ENCODE measurements at places on chromosomes 2 and 18. TPM values are rescaled to one million over a fixed set of nuclear protein-coding genes. Genes with fewer than 3 reads are reported as not detected.
A peak's percentile ranks its signal among the peaks of the same experiment; 100 is the strongest.

EVX2 gene
- polyA plus RNA-seq = not detected

ZNF521 gene
- polyA plus RNA-seq = 43.7 TPM

GLI2 gene
- polyA plus RNA-seq = 8.5 TPM

CYP27A1 gene
- 21.2 TPM for polyA plus RNA-seq

NEU2 gene
- polyA plus RNA-seq = not detected

GALR1 gene
- polyA plus RNA-seq = 0.01 TPM

LAMA1 gene
- polyA plus RNA-seq = 1.8 TPM

DGUOK gene
- 35.3 TPM for polyA plus RNA-seq

SRD5A2 gene
- 0.04 TPM for polyA plus RNA-seq

DNA sequence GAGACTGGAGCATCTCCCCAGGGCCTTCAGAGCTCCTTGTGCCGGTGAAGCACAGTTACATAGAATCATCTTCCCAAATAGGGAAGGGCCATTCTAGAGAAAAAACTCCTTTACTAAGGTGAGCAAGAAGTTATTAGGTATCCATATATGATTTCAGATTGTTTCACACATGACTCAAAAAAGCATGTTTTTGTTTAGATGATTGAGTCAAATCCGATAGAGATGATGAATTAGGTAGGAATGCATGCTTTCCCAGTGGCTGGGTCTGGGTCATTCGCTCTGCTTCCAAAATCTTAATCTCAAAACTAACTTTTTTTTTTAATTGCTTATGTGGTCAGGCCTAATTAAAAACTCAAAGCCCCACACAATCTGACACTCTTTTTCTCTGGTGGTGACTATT is 3.8 kb downstream of the NT5C1B start:
- no peak for DNase-seq

DNA sequence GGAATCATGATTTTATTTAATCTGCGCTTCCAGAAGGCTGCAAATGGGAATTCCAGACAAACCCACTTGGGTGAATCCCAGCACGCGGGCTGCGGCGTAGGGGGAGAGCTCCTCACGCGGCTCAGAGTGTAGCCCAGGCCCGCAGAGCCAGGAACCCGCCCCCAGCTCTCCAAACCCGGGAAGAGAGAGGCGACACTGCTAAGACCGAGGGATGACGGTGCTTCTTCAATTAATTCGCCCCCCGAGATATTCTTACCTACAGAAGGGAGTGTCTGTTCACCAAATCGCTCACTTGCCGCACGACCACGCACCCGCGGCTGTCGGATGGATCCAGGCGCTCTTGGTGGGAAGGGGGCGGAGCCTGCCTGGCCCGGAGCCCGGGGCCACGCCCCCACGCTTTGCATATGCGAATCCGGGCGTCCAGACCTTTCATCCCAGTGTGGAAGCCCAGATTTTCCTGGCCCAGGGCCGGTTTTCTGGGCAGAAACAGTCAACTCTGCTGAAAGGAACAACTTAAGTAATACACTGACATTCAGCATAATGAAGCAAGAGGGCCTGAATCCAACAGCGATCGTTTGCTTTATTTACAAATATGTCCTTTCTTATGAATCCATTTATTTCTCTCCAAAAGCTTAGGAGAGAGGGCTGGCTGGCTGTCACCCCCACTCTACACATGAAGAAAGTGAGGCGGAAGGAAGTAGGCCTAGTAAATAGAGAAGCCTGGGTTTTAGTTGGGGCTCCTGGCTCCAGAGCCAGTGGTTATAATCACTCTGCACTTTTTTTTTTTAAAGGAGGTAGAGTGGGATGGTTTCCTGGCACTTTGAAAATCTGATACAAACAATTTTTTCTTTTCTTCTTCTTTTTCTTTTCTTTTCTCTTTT is at the start of gene SLC19A3:
Gene SLC19A3, minus strand, starts transcription at position 342 of the 881 bp plus-strand sequence. CDS start 15,710 bp downstream, outside the sequence.
- peak; percentile 89 for DNase-seq

- no peak for DNase-seq
Measured at GRCh38 chr2:141438536-141438935, 692.3 kb downstream of the LRP1B start.

DNA sequence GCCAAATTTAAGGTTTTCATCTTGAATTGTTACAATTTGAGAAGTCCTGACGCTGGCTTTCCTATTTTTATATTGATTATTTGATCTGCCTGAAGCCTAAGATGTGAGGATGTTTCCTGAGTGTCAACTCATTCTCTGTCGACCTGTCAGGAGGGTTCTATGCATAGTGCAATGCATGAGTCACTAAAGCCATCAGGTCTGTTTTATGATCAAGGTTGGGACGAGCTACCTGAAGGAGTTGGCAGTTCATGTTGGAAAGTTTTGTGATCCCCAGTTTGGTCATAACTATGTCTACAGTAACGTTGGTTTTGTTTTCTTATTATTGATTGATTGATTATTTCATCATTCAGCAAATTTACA is 71.2 kb downstream of the NABP1 start:
- DNase-seq = no peak

DNA sequence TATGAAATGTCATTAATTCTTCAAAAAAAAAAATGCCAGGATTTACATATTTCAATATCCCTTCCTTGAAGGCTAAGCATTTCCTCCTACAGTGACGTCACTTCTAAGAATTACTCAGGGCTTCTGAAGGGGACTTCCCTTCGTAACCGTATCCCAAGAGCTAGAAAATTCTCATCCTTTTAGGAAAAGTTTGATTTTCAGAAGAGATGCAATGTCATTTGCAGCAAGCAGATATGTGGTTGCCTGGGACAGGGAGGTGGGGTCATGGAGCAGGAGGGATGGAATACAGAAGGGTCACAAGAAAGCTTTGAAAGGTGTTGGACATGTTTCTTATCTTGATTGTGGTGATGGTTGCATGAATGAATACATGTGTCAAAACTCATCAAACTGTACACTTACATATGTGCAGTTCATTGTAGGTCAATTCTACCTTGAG is 97.0 kb upstream of the ATL2 start:
- no peak for DNase-seq

DNA sequence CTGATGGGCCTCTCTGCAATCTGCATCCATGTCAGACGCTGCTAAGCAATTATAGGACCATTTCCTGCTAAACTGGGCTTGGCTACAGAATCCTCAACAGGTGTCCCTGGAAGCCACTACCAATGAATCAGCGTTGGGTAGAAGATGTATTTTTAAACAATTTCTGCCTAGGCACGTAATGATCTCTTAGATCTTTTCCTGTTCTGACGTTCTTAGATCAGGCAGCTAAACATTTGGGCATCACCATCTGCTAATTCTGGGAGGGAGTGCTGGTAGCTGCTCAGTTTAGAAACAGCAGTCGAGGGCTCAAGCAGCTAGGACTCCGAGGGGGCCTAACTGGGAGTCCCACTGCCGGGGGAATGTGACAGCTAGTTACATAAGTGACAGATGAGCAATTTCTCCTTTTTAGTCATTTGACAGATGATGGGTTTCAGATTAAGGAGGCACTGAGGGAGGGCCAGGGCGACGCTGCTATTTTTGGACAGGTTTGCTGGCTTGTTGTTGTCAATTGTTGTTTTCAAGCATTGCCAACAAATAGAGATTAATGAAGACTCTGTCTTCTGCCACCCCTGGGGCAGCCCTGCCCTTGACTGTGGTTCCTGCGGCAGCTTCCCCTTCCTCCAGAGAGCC is 92.7 kb downstream of the MRO start:
- no peak for DNase-seq

- no peak for DNase-seq
Measured at GRCh38 chr2:227761740-227762476, 16.2 kb downstream of the SCYGR8 start.

GRCh38 chr2:189548666-189549448 is 31.7 kb downstream of the SLC40A1 start:
- no peak for DNase-seq

DNA sequence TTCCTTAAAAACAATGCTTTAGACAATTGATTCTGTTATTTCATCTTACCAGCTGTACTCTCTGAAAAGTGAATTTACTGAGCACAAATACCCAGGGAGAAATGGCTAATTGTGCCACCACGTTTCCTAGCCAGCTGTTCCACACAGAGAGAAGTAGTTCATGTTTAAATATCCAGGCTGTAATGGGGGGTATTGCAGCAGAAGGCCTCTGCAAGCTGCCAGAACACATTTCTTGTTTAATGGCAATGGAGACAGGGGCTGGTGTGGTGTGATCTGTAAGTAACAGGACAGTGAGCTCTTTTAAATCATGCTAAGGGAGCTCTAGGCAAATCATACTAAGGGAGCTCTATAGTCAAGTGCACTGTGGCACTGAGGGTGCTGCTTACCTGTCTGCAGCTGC is 809.2 kb downstream of the CNTNAP5 start:
- DNase-seq = no peak

- no peak for DNase-seq
Measured at GRCh38 chr2:94982675-94983074, 42.8 kb upstream of the MAL start.

- DNase-seq = no peak
Measured at GRCh38 chr2:240362826-240363745, 72.4 kb upstream of the GPC1 start.
